ENCODE measurements at places on chromosomes 11 and 22. TPM values are rescaled to one million over a fixed set of nuclear protein-coding genes. Genes with fewer than 3 reads are reported as not detected.

SLC22A8 gene
- not detected for total RNA-seq

SCUBE2 gene
- total RNA-seq, result not detected

MAP6 gene
- 8.4 TPM for total RNA-seq

CEP126 gene
- 0.27 TPM for total RNA-seq

TENM4 gene
- total RNA-seq, result 0.02 TPM

GLB1L2 gene
- 3.1 TPM for total RNA-seq

Measured in T-helper 1 cell treated with Interleukin-12 subunit alpha and Interleukin-12 subunit beta and Interleukin-4 antibody, amounts not matched to agents 30 ng/mL and 1 ng/mL, for 36 hours (primary cell).